ELR (cell line): ENCODE measurements at places on chromosomes 1 and 21.

DNA sequence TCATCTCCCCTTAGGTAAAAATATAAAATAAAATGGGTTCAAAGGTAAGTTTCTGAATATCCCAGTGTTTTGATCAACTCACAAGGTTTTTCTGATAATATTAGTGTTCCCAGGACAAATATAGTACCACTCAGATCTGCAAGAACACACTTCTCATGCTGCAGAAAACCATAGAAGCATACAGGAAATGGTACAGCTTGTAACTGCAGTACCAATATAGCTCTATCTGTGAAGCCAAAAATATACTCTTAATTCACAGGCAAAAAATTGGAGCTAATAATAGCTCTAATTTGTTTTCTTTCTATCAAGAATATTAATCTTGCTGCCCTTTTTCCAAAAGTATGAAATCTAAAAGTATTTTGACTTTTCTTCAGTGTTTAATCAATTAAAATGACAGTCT is 13.2 kb downstream of the VPS45 start:
- no peak for DNase-seq

- no peak for DNase-seq
These were observed 1.6 kb downstream of the RASSF5 start for GRCh38 chr1:206508956-206509355.

DNA sequence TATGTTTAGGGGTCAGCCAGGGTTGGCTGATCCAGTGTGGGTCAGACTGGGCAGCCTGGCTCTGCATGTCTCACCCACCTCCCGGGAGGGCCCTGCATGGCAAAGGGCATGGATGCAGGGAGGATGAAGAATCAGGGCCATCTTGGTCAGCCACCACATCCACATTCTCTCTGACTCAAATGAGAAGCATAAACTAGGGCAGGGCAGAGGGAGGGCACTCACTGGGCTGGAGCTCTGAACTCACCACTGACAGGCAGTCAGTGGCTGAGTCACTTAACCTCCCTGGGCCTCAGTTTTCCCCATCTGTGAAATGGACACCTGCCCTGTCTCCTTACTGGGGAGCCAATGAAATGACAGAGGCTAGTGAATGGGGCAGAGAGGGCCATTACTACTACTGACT is 4.3 kb upstream of the CELA2A start:
- DNase-seq = peak; percentile 61

DNA sequence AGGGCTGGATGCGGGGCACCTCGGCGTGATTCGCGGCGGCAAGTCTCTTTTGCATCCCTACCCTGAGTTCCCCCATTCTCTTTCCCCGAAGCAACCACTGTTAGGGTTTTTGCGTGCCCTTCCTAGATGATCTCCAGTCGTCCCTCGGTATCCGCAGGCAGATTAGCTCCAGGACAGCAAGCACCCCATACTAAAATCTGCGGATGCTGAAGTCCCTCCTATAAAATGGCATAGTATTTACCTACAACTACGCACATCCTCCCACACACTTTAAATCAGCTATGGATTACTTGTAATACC is 22.8 kb upstream of the CFAP126 start:
- DNase-seq = peak; percentile 51

DNA sequence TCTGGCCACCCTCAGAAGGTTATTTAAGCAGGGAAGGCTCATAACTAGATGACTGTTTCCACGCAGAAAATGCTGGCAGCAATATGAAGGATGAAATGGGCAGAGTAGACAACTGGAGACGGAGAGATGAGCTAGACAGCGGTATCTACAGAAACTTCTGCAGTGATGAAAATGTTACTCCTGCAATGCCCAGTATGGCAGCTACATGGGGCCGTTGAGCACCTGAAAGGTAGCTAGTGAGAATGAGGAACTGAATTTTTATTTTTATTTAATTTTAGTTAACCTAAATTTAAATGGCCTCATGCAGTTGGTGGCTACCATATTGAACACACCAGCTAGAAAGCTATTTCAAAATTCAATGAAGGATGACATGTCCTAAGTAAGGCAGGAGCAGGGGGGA is 27.3 kb downstream of the SIPA1L2 start:
- DNase-seq = no peak

GRCh38 chr1:81377406-81377805 is 423.3 kb upstream of the ADGRL2 start:
- no peak for DNase-seq

GRCh38 chr1:54580856-54581550 is 33.0 kb downstream of the ACOT11 start:
- DNase-seq = no peak

DNA sequence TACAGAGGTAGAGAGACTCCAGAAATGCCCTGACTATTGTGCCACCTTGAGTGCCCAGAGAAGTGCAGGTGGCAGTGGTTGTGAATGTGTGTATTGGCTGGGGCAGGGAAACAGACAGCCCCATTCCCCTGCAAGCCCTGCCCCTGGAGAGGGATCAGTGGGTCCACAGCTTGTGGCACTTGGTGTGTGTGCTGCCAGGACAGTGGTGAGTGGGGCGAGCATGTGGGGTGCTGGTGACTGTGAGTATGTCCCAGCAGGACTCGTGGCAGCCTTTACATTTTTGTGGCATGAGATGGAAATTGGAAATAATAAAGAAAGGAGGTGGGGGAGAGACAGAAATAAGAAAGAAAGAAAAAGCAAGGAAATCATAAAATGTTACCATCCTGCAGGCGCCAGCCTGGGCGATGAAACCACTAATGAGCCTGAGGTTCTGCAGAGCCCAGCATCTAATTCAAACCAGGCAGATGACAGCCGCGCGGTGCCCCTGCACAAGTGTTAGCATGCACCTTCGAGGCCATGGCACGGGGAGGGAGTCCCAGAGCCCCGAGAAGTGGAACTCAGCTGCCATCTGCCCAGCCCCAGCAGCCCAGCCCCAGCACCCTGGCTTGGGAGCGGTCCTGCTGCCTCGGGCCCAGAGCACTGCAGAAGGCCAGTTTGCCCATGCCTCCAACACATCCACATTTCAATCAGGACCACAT is 49.1 kb upstream of the ZBTB40 start:
- no peak for DNase-seq

DNA sequence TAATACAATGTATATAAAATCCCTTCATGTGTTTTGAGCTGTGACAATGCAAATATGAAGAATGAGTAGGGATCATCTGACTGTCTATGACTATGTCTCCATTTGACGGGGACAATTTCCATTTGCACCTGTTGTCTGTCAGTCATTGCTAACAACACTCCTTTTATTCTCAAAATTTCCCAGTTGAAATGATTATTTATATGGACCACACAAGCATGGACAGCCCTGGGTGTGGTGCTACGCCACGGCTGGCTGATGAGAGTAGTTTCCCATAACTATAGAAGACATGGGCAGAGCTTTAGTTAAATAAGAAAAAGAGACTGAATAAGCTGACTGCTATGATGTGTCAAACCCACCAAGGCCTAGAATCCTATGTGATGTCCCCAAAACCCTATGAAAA is 135.8 kb downstream of the MAP3K21 start:
- DNase-seq = no peak

- no peak for DNase-seq
These were observed 68.5 kb downstream of the ATP2B4 start for GRCh38 chr1:203695116-203695515.
